ENCODE measurements at places on chromosomes 6 and 20.

GRCh38 chr6:149329529-149329928, 12.0 kb downstream of the TAB2 start:
- DNase-seq = no peak

DNA sequence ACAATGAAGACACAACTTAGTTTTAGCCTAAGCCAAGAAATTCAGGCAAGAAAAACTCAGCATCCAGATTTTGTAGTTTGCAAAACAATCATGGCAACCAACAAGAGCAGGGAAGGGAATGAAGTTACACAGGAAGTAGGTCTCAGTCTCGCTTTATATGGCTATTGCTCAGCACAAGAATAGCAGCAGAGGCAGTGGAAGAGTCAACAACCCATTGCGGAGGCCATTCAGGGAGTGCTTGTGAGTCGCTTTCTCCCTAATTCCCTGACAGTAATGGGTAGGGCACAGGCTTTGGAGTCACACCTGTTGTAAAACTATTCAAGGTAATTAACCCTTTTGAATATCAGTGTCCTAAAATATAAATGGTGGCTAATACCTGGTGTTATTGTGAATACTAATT, 238.5 kb downstream of the HDGFL1 start:
- DNase-seq = no peak

GRCh38 chr20:44896583-44896982, 11.1 kb downstream of the YWHAB start:
- no peak for DNase-seq

- no peak for DNase-seq
Measured at GRCh38 chr20:47535088-47535487, 33.4 kb downstream of the NCOA3 start.

- DNase-seq = no peak
Measured at GRCh38 chr6:122788663-122789181, 336 bp upstream of the SMPDL3A start.

GRCh38 chr20:47883186-47883585, 97.9 kb upstream of the SULF2 start:
- no peak for DNase-seq

DNA sequence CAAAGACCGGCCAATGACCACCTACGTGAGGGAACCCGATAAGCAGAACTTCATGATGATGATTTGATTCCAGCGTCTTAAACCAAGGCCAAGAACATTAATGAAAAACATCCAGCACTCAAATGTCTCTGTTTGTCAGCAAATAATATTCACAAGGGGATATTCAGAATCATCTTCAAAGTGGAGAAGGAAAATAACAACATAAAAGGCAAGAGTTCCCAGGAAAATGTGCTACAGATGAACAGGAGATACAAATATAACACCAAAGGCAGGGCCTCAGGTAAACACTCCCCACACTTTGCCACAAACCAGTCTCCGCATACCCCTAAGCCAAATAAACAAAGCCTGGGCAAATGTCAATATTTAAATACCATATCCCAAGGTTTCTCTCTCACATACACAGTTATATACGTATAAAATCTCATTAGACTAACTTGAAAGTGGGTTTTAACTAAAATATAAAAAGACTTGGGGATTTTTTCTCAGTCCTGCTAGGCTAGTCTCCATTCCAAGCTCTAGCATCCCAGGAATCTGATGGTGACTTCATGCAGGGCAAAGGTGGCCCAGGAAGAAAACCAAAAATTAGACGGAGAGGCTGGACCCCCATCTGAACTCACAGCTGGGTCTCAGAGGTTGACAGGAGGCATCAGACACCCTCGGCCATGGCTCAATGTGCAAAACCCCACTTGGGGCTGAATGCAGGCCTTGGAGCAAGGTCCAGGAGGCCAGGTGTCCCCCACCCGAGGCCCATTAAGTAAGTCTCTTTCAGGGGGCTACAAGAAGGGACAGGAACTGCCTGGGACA, 32.1 kb downstream of the TRAM2 start:
- no peak for DNase-seq

DNA sequence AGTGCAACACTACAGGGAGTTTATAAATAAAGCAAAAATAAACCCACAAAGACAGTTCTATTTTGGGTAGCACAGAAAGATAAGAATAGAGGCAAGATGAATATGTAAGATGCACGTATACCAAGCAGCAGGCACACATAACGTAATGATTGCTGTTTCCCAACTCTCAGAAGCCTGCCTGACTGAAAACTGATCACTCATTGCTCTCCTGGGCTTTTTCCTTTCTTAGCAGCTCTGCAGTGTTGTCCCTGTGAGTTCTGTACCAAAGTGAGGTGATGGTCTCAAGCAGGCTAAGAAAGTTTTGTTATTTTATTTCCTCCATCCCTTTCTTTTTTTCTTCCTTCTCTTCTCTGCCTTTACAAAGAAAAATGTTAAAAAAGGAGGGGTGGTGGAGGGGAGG, 522.0 kb upstream of the MAN1A1 start:
- DNase-seq = no peak
